Right atrium auricular region (tissue), 2 donors: ENCODE measurements at places on chromosomes 2 and 18. TPM values are rescaled to one million over a fixed set of nuclear protein-coding genes. Genes with fewer than 3 reads are reported as not detected.

GRCh38 chr2:218186355-218186766, 19.6 kb upstream of the CXCR1 start:
- DNase-seq = peak; percentile 70
- no peak overlapping the region for H3K27ac ChIP-seq
- H3K4me3 ChIP-seq = no peak overlapping the region
- no peaks in the 10 kb centered on the region for H3K4me1 ChIP-seq
- H3K27me3 ChIP-seq = no peaks in the 10 kb centered on the region
- no peaks in the 10 kb centered on the region for H3K36me3 ChIP-seq

GRCh38 chr2:8501061-8501720, 180.7 kb upstream of the ID2 start:
- DNase-seq = no peak
- H3K27ac ChIP-seq = no peak overlapping the region
- H3K27me3 ChIP-seq = no peaks in the 10 kb centered on the region
- H3K4me1 ChIP-seq = peaks cover 9% of the 10 kb centered on the region

GRCh38 chr2:18987592-18988073, 370.8 kb downstream of the OSR1 start:
- H3K4me3 ChIP-seq = no peak overlapping the region
- H3K27ac ChIP-seq = peak overlapping the region; percentile 73
- peak; percentile 90 for DNase-seq
- no peaks in the 10 kb centered on the region for H3K36me3 ChIP-seq
- H3K4me1 ChIP-seq = no peaks in the 10 kb centered on the region

The ICOS gene
- total RNA-seq = not detected

GRCh38 chr2:229273723-229274338, 2.7 kb upstream of the PID1 start:
- H3K36me3 ChIP-seq = no peaks in the 10 kb centered on the region
- no peaks in the 10 kb centered on the region for H3K4me1 ChIP-seq
- H3K27ac ChIP-seq = no peak overlapping the region
- DNase-seq = no peak
- H3K4me3 ChIP-seq = peak overlapping the region; percentile 12

The STAT4 gene
- 15.2 TPM for total RNA-seq

DNA sequence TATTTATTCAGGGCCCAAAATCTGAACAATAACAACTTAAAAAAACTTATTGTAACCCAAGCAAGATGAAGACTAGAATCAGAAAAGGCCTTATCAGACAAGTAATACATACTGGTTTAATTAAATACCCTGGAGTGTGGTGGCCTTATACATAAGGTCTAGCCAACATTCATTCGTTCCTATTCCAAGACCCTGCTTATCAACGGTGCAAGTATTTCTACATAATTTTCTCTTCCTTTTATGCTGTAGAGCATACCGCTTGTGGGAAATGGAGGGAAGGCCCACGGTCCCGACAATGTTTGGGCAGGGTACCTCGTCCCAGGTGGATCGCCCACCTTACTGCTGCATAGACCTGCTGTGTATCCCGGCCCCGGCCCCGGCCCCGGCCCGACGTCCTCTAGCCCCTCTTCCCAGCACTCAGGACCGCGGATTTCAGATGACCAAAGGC, 708 bp downstream of the ZNF24 start:
- peaks cover 36% of the 10 kb centered on the region for H3K4me1 ChIP-seq
- H3K4me3 ChIP-seq = peak overlapping the region; percentile 87
- no peaks in the 10 kb centered on the region for H3K27me3 ChIP-seq
- peaks cover 21% of the 10 kb centered on the region for H3K36me3 ChIP-seq
- DNase-seq = no peak

The GNLY gene
- not detected for total RNA-seq

DNA sequence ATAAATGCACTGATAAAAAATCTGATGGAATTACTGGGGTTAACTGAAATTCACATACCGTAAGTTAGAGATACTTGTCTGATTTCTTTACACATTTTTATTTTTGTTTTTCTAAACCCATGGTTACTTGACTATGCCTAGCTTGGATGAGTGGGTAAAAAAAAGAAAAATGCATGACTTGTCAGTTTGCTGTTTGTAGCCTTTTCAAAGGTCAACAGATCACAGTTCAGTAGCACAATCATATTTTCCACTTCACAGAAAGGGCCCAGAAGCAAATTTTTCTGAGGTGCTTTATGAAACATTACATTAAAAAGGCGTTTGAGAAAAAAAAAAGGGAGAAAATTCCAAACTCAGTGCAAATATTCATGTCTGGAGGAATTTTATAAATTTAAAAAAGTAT, 16.4 kb downstream of the SLC16A14 start:
- H3K27me3 ChIP-seq = no peaks in the 10 kb centered on the region
- H3K27ac ChIP-seq = no peak overlapping the region
- H3K4me1 ChIP-seq = no peaks in the 10 kb centered on the region
- H3K4me3 ChIP-seq = no peak overlapping the region

The NRBP1 gene
- total RNA-seq = 36.5 TPM

The STARD6 gene
- total RNA-seq = not detected

The SLC23A3 gene
- 0.55 TPM for total RNA-seq
